ENCODE measurements at places on chromosomes 13 and 19. TPM values are rescaled to one million over a fixed set of nuclear protein-coding genes. Genes with fewer than 3 reads are reported as not detected.

- DNase-seq, result no peak
These were observed 6.8 kb downstream of the ANO8 start for GRCh38 chr19:17327654-17328516.

The ZNF132 gene
- total RNA-seq, result 1.6 TPM

The IGFL2 gene
- 0.55 TPM for total RNA-seq

- no peak for DNase-seq
These were observed 151.1 kb downstream of the SIPA1L3 start for GRCh38 chr19:38057959-38058690.

- DNase-seq, result no peak
These were observed 189.1 kb upstream of the UBL3 start for GRCh38 chr13:30039511-30039911.

The FAM83E gene
- total RNA-seq, result 0.77 TPM

DNA sequence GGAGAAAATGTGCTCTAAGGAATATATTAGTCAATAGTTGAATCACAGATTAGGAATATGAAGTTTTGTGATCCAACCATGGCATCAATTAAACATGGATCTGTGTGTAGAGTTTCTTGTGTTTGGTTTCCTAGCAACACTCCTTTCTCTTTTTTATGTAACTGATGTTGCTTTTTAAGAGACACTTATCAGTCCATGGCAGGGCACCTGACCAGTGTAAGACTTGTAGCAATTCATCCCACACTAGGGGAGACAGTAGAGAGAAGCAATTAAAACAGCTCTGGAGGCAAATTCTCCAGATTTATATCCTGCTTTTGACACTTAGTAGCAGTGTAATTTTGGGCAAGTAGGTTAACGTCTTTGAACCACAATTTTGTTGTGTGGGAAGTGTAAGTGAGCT is 1229.0 kb downstream of the PCDH9 start:
- DNase-seq, result no peak

The SIGLECL1 gene
- not detected for total RNA-seq

- DNase-seq, result no peak
These were observed 199.0 kb downstream of the GGACT start for GRCh38 chr13:100389617-100390016.

- DNase-seq, result no peak
These were observed 9.7 kb upstream of the USE1 start for GRCh38 chr19:17205237-17206140.

The ZNF90 gene
- total RNA-seq, result 2.4 TPM

GRCh38 chr19:6271721-6272410 is 7.9 kb downstream of the MLLT1 start:
- DNase-seq, result no peak

- DNase-seq, result no peak
These were observed 1339.1 kb downstream of the OLFM4 start for GRCh38 chr13:54367639-54368271.

GRCh38 chr19:4829001-4829712 is 2.4 kb downstream of the TICAM1 start:
- DNase-seq, result no peak

The CLDN10 gene
- total RNA-seq, result not detected

DNA sequence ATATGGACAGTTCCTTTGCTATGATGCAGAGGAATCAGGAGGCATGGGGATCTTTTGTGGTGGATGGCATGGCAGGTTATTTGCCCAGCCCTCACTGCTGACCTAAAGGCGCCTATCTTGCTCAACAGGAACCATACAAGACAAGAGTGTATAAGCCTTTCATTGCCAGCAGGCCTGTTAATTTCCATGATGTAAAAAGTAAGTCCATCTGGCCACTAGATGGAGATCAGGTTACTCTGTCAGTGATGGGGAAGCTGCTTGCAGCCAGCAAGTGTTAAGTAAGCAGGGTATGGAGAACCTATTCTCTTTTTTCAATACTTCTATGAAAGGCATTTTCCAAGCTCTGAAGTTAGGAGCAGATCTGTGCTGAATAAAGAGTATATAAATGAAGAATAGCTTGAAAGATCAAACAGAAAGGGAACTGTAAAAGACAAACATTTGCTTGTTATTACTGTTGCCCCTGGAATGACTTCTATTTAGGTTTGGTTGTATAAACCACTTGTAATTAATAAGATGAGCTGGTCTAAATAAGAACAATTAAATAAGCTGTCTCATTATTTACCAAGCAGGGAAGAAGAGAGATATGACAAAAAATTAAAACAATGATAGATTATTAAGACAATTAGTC is 210.9 kb downstream of the RGCC start:
- no peak for DNase-seq
